Midbrain (tissue), 1 donor: ENCODE measurements at places on chromosomes 2 and 18.

DNA sequence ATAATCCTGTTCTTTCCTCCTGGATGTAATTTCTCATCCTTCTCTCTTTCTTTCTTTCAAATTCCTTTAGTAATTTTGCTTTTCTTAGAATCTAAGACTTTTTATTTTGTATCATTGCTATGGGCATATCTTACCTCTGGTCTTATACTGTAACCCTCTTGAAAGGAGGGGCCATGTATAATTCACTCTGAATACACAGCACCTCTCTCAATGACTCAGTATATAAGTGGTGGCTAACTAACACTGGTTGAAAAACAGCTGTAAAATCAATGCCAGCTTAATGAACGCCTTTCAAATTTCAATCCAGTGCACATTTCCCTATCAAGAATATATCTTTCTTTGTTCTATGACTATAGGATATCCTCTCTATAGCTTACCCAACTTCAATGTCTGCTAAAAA, 53.7 kb downstream of the CWC22 start:
- DNase-seq: no peak

GRCh38 chr18:13471971-13472628, 253.5 kb downstream of the LDLRAD4 start:
- peak; percentile 66 for DNase-seq

DNA sequence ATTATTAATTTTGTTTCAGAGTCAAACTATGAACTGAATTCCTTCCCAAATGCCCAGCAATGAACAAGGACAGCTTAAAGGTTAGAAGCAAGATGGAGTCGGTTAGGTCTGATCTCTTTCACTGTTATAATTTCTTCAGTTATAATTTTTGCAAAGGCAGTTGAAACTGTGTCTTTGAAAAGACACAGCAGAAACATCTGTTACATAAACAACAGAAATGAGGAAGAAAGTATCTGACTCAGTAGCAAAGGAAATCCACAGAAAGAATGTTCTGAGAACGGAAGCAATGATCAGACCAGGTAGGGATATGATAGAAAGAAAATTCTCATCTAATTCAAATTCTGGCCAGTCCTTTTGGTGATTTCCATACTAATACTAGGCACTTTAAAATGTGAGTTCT, 5.2 kb upstream of the RMC1 start:
- DNase-seq: no peak

DNA sequence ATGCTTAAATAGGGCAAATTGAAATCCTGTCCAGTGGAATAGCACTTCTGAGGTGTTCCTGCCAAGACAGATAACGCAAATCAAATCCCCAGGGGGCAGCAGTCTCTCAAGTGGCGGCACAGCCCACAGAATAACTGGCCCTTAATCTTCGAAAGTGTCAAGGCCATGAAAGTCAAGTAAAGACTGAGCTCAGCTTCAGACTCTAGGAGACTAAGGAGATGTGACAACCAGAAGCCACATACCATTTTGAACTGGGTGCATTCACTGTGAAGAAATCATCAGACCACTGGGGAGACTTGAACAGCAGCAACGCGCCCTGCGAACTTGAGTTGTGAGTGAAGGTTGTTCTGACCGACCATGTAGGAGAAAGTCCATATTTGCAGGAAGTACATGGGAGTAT, 66.0 kb upstream of the ASAP2 start:
- DNase-seq: no peak

DNA sequence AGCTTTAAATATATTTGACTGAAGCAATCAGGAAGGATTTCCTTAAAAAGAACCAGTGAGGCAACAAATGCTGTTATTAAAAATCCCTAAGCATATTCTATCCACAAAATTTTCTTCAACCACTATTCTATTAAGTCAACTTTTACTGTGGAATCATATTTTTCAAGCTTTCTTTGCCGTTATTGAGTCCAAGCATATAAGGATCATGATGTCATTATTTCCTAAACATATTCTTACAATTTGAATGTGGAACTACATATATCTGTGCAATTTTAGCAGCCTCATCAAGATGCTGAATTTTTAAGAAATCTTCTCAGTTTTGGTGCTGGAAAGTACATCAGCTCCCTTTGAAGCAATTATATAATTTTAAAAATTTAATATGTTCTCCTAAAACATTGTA, 5.6 kb downstream of the IFIH1 start:
- no peak for DNase-seq

DNA sequence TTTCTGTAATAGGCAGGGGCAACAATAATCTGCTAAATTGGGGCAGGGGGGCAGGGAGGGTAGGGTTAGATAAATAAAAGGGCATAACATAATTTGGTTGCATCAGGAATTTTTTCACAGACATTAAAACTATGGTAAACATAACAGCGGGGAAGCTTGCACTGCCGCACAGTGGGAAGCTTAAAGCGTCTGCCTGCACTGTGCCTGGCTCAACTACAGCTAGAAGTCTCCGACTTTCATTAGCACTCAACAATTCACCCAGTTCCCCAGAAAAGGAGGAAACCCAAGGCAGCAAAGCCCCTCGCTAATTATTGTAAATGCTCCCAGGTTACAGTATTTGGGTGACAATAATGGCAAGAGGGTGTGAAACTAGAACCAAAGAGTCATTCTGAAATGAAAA, 562.9 kb downstream of the ARHGAP15 start:
- DNase-seq: no peak

DNA sequence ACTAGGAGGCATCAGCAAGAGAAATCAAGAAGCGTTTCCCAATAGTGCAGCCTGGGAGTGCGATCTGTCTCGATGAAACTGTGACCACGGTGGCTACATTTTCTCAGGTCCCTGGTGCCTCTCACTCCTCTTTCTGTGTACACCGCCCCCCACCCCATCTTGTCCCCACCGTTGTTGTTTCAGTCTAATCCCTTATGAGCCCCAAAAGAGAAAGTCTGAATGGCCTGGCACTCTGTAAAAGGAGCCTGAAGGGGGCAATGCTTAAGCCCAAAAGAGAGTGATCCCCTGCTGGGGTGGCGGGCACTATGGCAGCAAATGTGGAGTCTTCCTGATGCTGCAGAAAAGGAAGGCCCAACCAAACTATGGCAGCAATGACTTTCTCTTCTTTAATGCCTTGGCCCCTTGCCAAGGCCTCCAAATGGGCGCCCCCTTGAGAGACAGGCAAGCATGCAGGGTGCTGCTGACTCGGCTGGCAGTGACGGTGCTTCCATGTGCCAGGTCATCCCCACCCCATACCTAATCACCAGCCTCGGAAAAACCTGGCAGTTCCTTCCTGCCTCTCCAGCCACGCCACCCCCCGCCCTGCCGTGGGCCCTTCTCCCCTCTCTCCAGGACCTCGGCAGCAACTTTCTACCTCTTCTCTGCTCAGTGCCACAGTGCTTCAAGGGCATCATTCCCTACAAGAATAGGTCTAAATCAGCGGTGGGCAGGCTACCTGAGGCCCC, 123.0 kb downstream of the CYP26B1 start:
- DNase-seq: no peak

DNA sequence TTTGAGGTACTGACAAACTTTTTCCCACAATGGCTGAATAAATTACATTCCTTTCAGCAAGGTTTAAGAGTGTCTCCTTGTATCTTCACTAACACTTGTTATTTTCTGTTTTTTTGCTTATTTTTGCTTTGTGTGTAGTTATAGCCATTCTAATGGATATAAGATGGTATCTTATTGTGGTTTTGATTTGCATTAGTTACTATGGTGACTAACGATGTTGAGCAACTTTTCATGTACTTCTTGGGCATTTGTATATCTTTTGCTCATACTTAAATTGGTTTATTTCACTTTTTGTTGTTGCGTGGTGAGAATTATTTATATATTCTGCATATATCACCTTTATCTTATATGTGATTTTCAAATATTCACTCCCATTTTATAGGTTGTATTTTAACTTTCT, 79.9 kb upstream of the FSIP2 start:
- DNase-seq: no peak

GRCh38 chr18:51390702-51391101, 193.2 kb upstream of the MEX3C start:
- no peak for DNase-seq
